CD4-positive, alpha-beta T cell treated with Interferon alpha-2 for 1 hour (primary cell): ENCODE measurements at places on chromosomes 6 and 20.

- DNase-seq = no peak
Measured at GRCh38 chr20:62402456-62403150, 4.5 kb downstream of the CABLES2 start.

DNA sequence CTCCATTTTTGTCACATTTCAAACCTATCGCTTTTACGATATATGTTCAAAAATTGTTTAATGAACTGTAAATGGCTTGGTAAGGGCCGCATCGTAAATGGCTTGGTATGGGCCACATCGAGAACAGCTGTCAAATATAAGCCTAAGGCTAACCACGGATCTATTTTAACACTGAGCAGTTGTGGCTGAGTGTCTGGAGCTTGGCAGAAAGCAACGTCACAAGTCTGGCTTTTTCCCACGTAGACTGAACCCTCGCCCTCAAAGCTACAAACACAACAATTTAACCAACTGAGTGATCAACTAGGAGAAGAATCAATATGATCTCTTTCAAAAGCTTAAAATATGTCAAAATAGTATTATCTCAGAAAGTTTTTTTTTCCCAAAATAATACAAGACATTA, 71.4 kb upstream of the PRSS16 start:
- no peak for DNase-seq

GRCh38 chr6:26034905-26035304, 52.3 kb upstream of the HFE start:
- DNase-seq = no peak

DNA sequence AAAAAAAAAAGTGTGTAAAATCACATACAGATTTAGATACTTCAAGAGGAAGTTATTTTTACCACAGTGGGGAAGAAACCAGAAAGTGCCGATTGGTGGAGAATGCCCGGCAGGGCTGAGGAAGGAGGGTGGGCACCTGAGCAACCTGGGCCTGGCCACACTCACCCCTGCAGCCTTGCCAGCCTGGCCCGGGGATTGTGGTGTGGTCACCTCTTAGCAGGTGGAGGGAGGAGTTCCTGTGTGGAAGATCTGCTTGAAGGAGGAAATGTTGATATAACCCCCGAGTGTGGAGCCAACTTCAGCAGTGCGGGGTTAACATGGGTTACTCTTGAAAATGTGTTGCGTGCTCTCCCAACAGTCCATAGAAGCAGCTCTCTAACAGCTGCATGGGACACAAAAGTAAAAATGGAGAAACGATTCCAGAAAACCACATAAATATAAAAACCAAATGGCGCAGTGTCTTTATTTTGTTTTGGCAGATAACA, 14.7 kb downstream of the UST start:
- DNase-seq = peak; percentile 76

- no peak for DNase-seq
Measured at GRCh38 chr6:144019929-144020328, 11.9 kb upstream of the PLAGL1 start.

GRCh38 chr20:44780226-44780625, 30.1 kb downstream of the RIMS4 start:
- DNase-seq = no peak
